ENCODE measurements at places on chromosomes 6 and 20.

GRCh38 chr6:34679552-34680253 is 16.9 kb downstream of the ILRUN start:
- no peak for DNase-seq

DNA sequence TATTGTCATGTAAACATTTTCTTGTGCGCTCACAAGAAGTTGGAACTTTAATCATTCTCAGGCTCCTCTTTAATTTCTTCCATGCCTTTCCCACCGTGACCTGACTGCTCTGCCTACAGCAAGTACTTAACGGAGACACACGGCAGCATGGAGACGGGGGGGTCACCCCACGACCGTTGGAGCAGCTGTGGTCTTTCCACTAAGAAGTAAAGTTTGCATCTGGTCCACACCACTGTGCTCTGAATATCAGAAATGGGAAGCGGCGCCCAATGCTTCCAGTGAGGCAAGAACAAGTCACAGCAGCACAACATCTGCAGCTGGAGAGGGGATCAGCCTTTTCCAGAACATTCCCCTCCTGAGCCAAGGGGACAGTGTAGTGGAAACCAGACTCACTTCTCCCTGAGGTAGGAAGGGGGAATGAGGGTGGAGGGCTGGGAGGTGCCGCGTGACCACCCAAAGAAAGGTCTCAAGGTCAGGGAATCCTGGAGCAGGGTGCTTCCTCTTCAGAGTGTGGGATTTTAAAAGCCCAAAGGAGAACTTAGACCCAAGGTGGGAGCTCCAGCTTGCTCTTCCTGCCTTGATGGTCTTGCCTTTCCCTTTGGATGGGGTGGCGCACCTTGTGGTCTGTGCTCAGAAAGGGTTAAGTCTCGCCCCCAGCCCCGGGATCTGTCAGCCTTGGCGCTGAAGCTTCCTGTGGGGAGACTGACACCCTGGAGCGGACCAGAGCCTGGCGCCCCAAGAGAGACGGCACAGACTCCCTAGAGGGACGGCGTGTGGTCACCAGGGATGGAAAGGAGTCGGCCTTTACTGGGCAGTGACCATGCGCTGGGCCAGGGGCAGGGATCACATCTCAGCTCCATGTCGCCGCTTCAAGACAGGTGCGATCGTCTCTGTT is 25.6 kb upstream of the SMOC2 start:
- no peak for DNase-seq

- no peak for DNase-seq
Observed at GRCh38 chr6:145372671-145373151, 362.6 kb downstream of the EPM2A start.

GRCh38 chr20:63071541-63072181 is 64.9 kb upstream of the BHLHE23 start:
- DNase-seq, result no peak

GRCh38 chr6:151385177-151385576 is 6.2 kb downstream of the ZBTB2 start:
- no peak for DNase-seq

DNA sequence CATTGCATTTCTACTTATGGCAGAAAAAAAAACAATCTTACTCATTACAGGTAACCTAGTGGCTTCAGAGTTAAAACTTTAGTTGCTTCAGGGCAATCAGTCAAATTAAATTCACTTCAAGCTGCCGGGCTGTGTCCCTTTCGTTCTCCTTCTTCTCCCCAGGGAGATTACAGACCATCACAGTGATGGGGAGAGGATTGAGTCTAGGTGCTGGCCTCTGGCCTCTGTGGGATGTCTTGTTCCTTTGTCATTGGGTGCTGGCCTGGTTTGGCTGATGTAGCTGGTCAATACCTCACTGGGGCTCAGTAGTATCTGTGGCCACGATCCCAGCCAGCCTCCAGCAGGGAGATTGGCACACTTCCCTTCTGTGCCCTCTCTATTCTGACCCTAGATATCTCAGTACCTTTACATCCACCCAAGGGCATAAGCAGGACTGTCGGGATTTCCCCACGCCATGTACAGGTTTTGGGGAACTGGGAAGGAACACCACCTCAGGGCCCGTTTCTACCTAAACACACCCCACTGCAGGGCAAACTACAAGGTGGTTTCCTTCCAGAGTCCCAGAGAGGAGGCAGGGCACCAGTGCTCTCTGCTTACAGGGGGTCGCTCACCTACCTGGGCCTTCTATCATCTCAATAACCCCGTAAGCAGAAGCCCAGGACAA is 15.4 kb downstream of the FYN start:
- no peak for DNase-seq

- no peak for DNase-seq
Observed at GRCh38 chr6:140932909-140933308, 1199.8 kb upstream of the GJE1 start.

- DNase-seq, result no peak
Observed at GRCh38 chr6:35919085-35919826, 1.6 kb downstream of the SRPK1 start.
